D721Med (cell line): ENCODE measurements at places on chromosomes 6 and 20.

DNA sequence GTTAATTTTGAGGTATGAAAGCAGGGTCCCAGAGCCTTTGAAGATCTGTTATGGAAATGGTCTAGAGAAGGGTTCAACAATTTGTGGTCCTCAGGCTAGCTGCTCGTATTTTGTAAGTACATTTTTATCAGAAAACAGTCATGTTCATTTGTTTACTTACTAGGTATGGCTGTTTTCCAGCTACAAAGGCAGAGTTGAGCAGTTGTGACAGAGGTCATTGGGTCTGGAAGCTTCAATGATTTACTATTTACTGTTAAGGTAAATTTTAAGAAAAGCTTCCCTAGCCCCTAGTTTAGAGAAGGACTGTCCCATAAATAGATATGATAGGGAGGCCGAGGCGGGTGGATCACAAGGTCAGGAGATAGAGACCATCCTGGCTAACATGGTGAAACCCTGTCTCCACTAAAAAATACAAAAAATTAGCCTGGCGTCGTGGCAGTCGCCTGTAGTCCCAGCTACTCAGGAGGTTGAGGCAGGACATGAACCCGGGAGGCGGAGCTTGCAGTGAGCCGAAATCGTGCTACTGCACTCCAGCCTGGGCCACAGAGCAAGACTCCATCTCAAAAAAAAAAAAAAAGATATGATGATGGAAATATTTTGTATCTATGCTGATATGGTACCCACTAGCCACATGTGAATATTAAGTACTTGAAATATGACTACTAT lies 538.4 kb upstream of the CITED2 start:
- no peak for DNase-seq

DNA sequence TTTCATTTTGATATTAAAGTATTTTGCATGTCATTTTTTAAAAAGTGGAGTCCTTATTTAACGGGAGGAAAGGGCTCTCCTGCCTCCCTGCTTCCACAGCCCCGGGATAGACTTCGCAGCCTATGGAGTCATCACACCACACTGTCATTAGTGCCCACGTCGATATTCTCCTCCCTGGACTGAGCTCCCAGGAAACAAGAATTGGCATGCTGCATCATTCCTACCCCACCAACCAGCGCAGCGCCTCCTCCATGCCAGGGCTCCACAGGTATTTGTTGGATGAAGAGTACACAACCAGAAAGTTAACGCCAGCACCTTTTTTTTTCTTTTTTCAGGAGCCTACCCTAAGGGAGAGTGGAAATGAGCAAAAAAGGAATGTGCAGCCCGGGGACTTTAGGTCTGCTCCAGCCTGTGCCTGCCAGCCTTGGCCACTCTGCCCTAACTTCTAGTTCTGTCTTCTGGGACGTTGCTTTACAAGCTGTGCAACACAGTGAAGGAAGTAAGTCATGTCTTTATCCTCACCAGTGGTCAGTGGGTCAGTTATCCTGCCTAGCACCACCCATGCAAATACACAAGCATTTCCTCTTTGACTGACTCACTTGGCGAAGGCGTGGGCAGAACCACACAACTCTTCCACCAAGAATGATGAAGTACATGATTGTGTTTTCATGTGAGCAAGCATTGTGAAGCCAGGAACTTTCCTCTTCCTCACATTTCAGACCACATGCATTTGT lies 180.7 kb upstream of the UST start:
- no peak for DNase-seq

- DNase-seq = no peak
Observed at GRCh38 chr6:161261325-161261724, 12.5 kb downstream of the AGPAT4 start.

- DNase-seq = no peak
Observed at GRCh38 chr6:52087498-52087999, at the start of gene PKHD1. TSS of gene PKHD1 (minus strand) at chr6:52087613. CDS start at chr6:52084933, 2,680 bp downstream.

GRCh38 chr6:57435475-57436160 lies 118.2 kb downstream of the PRIM2 start:
- DNase-seq = no peak

DNA sequence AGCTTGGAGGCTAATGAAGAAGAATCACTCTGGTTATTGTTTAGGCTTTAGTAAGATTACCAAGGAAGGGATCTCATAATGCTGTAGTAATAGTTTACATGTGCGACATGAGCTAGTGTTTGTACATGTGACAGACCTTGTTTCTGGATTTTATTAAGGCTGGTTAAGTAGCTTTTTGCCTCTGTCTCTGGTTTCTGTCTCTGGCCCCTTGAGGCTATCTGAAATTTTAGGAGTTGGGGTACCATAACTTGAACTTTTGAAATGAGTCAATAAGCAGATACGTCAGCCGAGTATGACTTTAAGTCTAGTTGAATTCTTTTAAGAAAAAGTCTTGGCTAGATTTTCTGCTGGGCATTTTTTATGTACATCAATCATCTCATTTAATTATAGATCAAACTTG lies 9.5 kb downstream of the CBFA2T2 start:
- DNase-seq = no peak

GRCh38 chr6:25318589-25318988 lies 39.4 kb downstream of the CARMIL1 start:
- DNase-seq = no peak

DNA sequence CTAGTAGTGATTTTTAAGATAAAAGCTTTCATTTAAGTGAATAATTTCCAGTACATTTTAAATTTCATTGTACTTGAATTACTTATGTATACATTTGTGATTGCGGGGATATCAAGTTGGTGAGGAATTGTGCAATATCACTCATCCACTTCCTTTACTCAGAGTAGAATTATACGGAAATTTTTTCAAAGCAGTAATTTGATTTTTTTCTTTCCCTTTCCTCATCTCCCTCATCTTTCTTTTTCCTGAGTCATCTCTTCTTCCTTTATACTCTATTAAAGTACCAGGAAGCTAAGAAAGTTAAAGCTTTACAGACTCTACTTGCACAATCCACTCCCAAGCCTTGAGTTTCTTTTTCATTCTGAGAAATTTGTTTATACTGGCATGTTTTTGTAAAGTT lies 60.9 kb upstream of the DEFB112 start:
- DNase-seq = no peak

DNA sequence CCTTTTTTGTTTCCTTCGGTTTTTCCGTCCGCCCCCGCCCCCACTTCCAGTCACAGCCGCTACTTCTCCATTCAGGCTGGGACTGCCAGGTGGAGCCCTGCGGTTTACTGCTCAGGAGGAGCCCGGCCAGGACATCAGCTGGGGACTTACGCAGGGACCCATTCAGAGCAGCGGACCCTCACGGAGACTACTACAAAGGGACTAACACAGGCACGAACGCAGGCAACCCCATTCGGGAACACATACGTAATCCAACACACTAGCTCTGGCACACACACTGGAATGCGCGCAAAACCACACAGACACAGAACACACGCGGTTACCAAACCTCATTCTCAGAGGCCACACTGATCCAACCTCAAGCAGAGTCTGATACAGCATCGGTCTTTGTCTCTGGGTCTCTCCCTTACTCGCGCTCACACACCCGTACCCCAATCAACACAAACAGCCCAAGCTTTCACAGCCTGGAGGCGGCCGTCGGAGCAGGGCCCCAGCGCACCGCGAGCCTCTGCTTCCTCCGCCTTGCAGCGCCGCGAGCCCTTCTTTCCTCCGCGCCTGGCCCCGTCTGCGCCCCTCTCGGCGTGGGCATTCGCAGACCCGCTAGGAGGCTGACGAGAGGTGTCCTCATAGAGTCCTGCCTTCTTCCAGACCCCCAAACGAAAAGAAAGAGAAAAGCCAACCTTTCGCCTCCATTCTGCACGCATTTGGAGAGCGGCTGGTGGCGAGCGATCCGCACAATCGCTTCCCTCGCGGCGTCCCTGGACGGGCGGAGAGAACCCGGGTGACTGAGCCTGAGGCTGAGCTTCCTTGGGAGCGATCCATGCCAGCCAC lies 1.1 kb upstream of the SLC32A1 start:
- peak; percentile 36 for DNase-seq

GRCh38 chr20:14142964-14143627 lies 147.8 kb downstream of the MACROD2 start:
- DNase-seq = no peak

DNA sequence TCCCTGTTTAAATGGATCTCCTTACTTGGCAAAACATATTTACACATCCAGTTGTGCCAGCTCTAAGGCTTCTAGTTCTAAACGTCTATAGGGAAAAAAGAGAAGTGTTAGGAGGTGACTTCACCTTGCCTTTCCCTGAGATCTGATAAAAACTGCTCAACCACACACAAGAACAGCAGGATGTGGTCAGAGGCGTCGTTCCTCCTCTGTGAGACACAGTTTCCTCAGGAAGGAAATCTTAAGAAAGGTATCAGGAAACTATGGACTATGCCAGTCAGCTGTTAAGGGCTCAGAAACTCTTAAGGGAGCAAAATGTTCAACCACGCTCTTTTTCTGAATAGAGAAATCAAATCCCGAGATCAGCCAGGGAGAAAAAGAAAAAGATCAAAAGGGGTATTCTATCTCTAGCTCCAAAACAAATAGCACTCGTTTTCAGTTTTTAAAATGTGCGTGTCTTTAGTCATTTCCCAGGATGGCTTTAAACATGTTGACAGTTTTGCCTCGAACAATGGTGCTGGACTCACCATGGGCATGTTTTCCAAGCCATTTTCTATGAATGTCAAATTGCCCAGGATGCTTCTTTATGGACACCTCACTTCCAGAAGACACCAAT lies 154.5 kb downstream of the HACE1 start:
- no peak for DNase-seq

DNA sequence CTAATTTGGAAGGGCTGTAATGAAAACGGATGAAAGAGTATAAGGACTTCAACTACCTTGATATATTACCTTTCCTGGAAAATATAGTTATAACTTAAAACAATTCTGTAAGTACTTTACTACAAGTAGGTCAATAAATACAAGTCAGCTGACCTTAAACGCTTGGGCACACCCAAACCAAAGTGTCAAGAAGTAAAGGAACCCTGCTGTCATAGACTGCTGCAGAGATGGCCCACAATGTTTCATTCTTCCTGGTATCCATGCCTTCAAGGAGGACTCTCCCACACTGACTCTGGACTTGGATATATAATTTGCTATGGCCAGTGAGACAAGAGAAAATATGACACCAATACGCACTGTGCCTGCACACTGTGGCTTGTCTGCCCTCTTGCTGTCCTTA lies 132.0 kb downstream of the LAMP5 start:
- no peak for DNase-seq

- no peak for DNase-seq
Observed at GRCh38 chr20:37935435-37935834, 32.5 kb downstream of the VSTM2L start.

- DNase-seq = no peak
Observed at GRCh38 chr20:58818586-58819285, 32.0 kb downstream of the GNAS-AS1 start.

GRCh38 chr6:168527451-168528210 lies 86.6 kb downstream of the SMOC2 start:
- DNase-seq = no peak

DNA sequence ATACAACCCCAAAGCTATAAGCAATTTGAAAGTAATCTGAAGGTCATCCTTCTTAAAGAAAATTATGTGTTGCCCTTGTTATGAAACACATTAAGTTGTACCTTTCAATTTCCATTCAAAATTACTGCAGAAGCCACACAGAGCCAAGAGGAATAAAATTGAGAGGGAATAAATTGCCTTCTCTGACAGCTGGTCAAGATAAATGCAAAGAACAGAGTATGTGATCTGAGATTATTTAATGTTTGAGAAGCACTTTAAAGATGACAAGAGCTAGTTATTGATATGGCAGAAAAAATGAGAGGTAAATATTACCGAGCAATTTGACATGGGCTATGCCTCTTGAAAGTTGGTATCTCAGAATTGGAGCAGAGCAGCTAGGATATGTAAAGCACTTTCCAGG lies 61.6 kb downstream of the TRDN start:
- DNase-seq = no peak

- DNase-seq = no peak
Observed at GRCh38 chr6:130105996-130106704, 87.8 kb downstream of the L3MBTL3 start.

GRCh38 chr6:21599051-21599696 lies 5.6 kb downstream of the SOX4 start:
- DNase-seq = no peak

DNA sequence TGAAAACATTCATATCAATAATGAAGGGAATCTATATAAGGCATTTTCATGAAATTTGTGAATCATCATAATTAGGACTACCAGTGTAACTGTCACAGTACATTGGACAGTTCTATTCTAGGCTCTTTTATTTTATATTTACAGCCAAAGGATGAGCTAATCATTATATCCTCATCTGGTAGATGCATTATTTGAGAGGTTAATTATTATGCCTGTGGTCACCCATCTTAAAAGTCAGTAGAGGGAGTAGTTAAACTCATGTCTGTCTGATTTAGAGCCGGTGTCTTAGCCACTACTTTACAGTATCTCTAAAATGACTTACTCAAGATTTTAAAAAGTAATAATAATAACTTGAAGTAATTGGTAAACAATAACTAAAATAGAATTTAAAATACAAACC lies 899.3 kb upstream of the MAP3K7 start:
- DNase-seq = no peak

GRCh38 chr6:112745765-112746164 lies 398.6 kb downstream of the RFPL4B start:
- no peak for DNase-seq

GRCh38 chr6:28910901-28911690 lies 12.7 kb downstream of the TRIM27 start:
- DNase-seq = no peak

- no peak for DNase-seq
Observed at GRCh38 chr20:1310071-1310470, 18.9 kb downstream of the SDCBP2 start.

DNA sequence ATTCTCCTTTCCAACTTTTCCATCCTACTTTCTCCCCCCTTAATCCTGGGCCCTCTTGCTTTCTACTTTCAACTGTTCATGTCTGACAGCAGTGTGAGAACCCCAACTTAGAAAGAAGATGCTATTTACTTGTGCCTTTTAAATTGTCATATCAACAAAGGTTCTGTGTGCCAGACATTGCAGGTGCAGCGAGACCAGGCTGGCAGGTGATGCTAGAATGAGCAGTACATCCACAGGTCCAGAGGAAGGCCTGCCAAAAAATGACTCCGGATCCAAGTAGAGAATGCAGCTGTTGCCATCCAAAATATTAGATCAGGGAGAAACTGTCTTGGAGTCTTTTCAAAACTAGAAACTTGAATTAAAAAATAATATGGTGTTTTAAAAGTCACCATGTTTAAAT lies 510.5 kb downstream of the LMBRD1 start:
- DNase-seq = no peak

DNA sequence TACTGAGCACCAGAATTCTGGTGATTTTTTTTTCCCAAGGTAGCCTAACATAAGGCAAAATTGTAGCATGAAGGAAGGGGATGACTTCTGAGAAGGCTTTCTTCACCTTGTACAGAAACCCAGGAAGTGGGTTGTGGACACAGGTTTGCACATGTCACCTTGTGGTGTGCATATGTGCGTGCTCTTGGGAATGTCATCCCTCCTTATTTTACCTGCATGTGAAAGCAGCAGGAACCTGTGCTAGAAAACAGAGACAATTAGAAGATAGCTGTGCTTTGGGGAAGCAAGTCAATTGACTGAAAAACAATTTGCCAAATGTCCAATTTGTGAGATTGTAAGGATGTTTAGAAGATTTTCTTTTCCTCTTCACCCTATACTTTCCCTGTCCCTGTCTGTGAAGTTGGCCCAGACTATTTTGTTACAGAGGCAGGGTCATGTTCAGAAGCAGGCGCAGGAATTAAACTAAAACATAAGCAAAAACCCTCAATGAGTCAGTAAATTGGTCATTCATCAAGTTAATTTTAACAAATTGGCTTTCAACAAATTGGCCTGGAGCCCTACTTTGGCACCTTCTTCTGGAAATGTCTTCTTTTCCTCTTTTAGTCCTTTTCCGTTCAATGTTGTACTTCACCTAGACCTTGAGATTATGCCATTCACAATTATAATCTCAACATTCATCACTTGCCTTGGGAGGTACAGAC lies 261.2 kb downstream of the ADGB start:
- DNase-seq = no peak
